ENCODE measurements at places on chromosomes 1 and 21. TPM values are rescaled to one million over a fixed set of nuclear protein-coding genes. Genes with fewer than 3 reads are reported as not detected.

The LAMC2 gene
- 22.2 TPM for total RNA-seq

- H3K4me3 ChIP-seq: no peak overlapping the region
- no peak for DNase-seq
- no peaks in the 10 kb centered on the region for H3K4me1 ChIP-seq
- H3K27ac ChIP-seq: no peak overlapping the region
Measured at GRCh38 chr1:61301824-61302657, 219.7 kb downstream of the NFIA start.

The C8A gene
- total RNA-seq: 0.10 TPM

DNA sequence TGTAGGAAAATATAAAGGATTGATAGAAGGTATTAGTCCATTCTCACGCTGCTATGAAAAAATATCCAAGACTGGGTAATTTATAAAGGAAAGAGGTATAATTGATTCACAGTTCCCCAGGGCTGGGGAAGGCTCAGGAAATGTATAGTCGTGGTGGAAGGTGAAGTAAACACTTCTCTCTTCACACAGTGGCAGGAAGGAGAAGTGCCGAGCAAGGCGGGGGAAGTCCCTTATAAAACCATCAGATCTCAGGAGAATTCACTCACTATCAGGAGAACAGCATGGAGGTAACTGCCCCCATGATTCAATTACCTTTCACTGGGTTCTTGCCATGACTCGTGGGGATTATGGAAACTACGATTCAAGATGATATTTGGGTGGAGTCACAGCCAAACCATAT lies 1806.0 kb downstream of the MRPL39 start:
- no peaks in the 10 kb centered on the region for H3K36me3 ChIP-seq
- DNase-seq: no peak
- no peaks in the 10 kb centered on the region for H3K27me3 ChIP-seq
- no peak overlapping the region for H3K27ac ChIP-seq
- H3K4me1 ChIP-seq: no peaks in the 10 kb centered on the region

DNA sequence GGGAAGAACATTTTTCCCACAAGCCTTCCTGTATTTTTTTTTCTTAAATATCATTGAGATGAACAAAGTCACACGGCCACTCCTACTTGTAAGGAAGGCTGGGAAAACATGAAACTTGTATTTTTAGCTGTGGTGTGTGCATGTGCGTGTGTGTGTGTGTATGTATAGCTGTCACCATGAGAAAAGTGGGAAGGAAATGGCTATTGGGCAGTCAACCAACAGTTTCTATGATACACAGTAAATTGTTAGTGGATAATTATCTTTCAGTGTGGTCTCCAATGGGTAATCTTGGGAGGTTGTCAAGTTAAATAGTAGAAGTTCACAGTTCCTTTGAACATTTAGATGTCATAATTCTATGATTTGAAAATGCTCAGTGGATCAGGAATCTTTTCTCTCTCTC lies 132.7 kb upstream of the USP24 start:
- no peak overlapping the region for H3K4me3 ChIP-seq
- no peak overlapping the region for H3K27ac ChIP-seq
- H3K36me3 ChIP-seq: no peaks in the 10 kb centered on the region

The CD48 gene
- 0.20 TPM for total RNA-seq

DNA sequence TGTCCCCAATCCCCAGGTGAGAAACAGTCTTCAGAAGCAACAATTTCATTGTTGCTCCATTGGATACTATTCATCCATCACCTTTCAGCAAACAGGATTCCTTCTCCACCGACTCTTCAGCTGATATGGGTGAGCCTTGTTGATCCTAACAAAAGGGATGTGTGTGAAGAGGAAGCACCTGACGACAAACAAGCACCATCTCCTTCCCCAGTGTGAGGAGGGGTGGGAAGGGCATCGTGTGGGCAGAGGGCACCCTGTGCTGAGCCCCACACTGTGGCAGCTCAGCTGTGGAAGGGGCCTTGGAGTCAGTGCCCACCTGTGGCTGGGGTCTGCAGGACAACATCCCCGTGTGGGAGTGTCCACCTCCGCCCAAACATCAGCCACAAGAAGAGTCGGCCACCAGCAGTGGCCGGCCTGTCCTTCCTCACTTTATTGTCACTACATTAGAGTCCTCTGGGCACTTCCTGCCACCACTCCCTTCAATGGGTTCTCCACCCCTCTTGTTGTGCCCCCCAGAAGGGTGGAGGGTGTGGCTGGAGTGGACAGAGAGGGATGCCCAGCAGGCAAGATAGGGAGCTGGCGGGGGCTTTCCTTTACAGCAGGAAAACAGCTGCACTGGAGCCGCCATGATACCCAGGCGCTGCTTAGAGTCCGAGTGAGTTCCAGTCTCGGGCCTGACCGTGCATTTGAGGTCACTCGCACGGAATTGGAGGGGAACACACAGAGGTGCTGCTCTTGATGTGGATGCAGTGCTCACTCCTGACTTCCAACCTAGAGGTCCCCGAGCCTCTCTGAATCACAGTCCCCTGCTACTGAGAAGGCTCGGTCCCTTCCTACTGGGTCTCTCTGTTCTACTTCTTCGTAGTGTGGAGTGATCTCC lies 40.9 kb downstream of the VPS26C start:
- no peak for DNase-seq
- no peak overlapping the region for H3K4me3 ChIP-seq
- no peaks in the 10 kb centered on the region for H3K27me3 ChIP-seq
- H3K4me1 ChIP-seq: peaks cover 2% of the 10 kb centered on the region
- H3K36me3 ChIP-seq: peaks cover 24% of the 10 kb centered on the region

The CYP4A22 gene
- not detected for total RNA-seq

All from HCT116 (cell line).